ENCODE measurements at places on chromosomes 3 and 15.

GRCh38 chr3:185874119-185874518 lies 49.3 kb upstream of the IGF2BP2 start:
- no peak for DNase-seq

DNA sequence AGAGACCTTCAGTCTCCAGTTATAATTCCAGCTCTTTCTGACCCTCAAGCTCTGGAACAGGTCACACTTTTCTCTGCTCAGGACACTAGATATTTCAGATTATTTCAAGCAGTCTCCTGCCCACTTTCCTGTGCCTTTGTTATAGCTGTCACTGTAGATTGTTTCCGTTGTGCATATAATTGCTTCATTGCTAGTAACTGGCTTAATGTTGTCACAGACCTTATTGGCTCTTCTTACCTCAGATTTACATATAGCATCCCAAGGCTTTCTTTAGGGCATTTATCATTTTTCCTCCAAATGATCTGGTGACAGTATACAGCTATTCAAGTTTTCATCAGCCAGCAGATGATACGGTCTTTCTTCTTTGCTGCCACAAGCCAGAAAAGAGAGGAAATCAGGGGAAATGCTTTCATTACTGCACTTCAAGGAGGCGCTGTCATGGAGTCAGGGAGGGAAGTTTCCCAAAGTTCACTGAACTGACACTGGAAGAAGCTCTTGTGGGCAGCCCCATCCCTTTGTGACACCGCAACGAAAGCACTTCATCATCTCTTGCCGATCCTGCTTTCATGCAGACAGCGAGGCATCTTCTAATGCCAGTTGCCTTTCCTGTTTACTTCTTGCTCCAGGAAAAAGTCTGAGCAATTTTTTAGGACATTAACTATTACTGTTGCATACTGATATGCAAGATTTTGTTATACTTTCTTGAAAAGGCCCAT lies 181.9 kb downstream of the CDIN1 start:
- DNase-seq = no peak

DNA sequence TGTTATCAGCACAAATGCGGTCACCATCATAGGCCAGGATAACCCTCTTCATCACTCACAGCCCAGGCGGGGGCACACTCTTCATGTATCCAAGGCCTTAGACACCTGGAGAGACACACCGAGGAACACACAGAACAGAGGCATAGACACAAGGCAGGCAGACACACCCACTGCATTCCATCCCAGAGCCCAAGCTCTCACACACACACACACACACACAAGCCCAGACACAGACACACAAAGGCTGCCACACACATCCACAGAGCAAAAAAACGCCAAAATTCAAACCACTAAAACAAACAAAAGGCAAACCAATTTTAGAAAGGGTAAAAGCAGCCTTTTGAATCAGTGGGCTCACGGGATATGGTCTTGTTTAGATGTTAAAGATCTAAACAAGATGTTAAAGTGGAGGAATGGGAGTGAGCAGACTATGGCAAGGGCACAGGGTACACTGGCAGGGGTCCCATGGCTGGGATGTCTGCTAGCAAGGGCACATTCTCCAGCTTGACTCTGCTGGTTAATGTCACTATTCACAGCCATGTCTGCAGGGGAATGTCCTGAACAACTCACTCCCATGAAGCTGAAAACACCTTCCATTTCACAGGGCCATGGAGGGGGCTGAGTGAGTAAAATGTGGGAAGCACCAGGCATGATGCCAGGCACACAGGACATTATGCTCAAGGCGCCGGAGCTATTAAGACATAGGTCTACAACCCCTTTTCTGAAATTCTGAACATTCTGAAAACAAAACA lies 14.9 kb upstream of the CRABP1 start:
- no peak for DNase-seq

- DNase-seq = no peak
Observed at GRCh38 chr3:103181160-103181559, 746.3 kb downstream of the ZPLD1 start.

- no peak for DNase-seq
Observed at GRCh38 chr3:94374439-94375161, 311.7 kb downstream of the NSUN3 start.

DNA sequence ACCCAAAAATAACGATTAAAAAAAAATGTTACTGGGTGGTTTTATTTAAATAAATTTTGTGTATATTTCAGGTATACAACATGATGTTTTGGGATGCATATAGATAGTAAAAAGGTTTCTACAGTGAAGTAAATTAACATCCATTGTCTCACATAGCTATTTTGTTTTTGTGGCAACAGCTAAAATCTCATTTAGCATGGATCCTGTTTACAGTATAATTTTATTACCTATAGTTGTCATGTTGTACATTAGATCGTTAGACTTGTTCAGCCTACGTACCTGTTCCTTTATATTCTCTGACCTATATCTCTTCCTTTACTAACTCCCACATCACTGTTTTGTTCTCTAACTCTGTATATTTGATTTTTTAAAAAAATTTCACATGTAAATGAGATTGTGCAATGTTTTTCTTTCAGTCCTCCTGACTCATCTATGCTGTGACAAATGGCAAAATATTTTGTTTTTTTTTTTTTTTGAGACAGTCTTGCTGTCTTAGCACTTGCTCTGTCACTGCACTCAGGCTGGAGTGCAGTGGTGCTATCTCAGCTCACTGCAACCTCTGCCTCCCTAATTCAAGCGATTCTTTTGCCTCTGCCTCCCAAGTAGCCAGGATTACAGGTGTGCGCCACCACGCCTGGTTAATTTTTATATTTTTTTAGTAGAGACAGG lies 45.6 kb downstream of the OIP5 start:
- no peak for DNase-seq

- no peak for DNase-seq
Observed at GRCh38 chr3:67478423-67478822, 176.0 kb downstream of the SUCLG2 start.

DNA sequence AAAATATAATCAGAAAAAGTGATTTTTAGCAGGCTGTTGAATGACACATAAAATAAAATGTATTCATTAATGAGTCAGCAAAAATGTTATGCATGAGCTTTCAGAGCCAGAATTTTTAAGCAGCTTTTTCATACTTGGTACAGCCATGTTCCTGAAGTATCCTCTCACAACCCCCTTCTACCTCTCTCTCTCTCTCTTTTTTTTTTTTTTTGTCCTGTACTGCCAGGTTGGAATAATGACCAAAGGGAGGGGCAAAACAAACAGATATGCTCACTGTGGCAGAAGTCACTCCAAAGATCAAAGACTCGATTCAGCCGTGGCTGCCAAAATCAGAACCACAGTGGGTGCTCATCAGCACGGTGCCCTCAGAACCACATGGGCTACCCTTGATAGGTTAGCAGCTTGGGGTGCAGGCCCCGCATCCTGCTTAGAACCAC lies 383.0 kb downstream of the ZBTB20 start:
- no peak for DNase-seq

DNA sequence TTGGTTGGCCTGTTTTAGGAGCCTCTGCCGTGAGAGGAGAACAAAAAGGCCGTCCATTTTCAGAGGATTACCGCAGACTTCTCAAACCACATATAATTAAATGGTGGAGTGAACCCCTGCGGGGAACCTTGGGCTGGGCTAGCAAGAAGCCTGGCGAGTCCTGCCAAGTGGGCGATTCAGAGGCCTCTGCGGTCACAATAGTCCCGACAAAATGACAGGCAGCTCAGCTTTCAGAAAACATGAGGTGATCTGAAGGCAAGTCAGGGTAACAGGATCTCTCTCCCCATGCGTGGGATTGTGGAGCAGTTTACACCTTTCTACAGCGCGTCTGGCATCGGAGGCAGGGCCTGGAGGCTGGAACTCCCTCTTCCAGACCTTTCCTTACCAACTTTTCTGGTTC lies 134.8 kb downstream of the ASB7 start:
- no peak for DNase-seq

DNA sequence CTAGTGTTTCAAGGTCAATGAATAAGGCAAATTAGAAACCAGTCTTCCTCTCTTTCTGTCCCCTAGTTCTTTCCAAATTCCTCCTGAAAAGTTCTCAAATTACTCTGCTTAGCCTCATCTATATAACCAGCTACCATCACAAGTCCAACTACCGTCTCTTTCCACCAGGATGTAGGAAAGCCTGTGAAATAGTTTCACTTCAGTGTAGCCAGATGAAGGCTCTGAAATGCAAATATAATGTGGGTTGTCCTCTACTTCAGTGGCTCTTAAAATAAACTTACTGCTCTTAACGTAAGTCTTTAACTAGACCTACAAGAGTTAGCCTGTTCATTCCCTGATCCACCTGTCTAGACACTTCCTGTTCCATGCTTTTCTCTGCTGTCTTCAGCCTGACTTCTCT lies 827.7 kb downstream of the ROBO1 start:
- DNase-seq = no peak

- DNase-seq = no peak
Observed at GRCh38 chr15:98485451-98485850, 162.9 kb upstream of the IGF1R start.

DNA sequence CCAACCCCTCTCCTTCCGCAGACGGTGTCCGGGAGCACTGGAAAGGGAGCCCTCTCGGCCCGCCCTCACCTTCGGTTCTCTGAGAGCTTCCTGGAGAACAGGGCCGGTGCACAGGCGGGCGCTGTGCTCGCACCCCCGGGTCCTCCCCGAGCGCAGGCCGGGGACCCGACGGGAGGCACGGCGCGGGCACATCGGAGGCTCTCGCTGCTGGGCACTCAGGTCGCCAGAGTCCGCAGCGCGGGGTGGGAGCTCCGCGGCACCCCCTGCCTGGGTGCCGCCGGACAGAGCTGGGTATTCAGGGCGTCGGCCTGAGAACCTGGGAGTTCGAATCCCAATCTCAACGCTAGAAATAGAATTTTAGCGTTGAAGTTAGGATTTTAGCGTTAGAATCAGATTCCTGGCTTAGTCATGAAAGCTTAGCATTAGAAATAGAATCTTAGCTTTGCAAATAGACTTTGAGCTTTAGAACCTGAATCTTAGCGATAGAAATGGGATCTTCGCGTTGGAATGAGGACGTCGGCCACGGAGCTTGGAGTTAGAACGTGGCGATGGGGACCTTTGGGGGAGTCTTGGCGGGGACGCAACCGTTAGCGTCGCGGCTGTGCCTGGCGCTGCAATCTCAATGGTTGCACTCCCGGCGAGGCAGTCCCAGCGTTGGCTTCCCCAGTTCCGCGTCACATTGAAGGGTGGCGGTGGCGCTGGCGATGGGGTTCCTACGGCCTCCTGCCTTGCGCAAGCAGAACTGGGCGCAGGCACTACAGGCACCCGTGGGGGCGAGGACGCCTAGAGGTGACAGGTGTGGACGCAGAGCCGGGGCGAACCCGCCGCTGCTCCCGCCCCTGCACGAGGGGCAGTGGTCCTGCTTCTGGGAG lies 549 bp downstream of the TRH start:
- DNase-seq = peak; percentile 44

DNA sequence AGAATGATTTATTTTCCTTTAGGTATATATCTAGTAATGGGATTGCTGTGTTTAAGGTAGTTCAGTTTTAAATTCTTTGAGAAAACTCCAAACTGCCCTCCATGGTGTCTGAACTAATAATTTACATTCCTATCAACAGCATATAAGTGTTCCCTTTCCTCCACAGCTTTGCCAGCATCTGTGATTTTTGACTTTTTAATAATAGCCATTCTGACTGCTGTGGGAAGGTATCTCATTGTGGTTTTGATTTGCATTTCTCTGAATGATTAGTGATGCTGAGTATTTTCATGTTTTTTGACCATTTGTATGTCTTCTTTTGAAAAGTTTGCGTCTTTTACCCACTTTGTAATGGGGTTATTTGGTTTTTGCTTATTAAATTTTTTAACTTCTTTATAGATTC lies 571.6 kb upstream of the CCDC54 start:
- DNase-seq = no peak

- no peak for DNase-seq
Observed at GRCh38 chr3:12584083-12584482, 27.2 kb downstream of the MKRN2 start.

GRCh38 chr15:47736143-47736786 lies 19.0 kb downstream of the SEMA6D start:
- DNase-seq = no peak

All from activated T-cell treated with anti-CD3 and anti-CD28 coated beads, Interleukin-2, amount 50 U/mL, for 24 hours (primary cell).